ENCODE measurements at places on chromosomes 2 and 18.

DNA sequence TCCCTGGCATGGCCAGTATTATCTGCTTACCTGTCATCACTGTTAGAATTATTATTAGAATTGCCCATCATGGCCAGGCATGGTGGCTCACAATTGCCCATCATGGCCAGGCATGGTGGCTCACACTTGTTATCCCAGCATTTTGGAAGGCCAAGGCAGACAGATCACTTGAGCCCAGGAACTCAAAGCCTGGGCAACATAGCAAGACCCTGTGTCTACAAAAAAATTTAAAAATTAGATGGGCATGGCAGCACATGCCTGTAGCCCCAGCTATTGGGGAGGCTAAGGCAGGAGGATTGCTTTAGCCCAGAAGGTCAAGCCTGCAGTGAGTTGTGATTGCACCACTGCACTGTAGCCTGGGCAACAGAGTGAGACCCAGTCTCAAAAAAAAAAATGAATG lies 27.4 kb upstream of the ID2 start:
- no peak for DNase-seq

- DNase-seq = no peak
Observed at GRCh38 chr2:121196849-121197155, 88.2 kb downstream of the TFCP2L1 start.

GRCh38 chr2:132798341-132798740 lies 128.3 kb upstream of the LYPD1 start:
- no peak for DNase-seq

GRCh38 chr2:208064220-208064961 lies 39.1 kb upstream of the PLEKHM3 start:
- no peak for DNase-seq

DNA sequence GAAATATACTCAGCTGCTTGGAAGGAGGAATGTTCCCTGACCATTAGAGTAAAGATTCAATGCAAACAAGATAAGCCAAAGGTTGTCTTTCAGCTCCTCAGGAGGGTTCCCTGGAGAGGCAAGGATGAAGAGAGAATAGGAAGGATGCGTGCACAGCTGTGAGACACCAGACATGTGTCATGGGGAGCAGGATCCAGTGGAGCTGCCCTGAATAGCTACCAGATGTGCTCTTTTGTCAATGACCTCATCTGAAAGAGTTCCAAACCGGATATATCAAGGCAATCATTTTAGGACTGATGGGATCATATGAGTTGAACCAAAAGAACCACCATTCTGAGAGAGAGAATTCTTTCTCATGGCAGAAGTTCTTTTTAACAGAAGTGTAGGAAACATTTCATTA lies 490.6 kb downstream of the IRS1 start:
- no peak for DNase-seq

GRCh38 chr18:22710673-22711191 lies 222.4 kb upstream of the RBBP8 start:
- DNase-seq = no peak

DNA sequence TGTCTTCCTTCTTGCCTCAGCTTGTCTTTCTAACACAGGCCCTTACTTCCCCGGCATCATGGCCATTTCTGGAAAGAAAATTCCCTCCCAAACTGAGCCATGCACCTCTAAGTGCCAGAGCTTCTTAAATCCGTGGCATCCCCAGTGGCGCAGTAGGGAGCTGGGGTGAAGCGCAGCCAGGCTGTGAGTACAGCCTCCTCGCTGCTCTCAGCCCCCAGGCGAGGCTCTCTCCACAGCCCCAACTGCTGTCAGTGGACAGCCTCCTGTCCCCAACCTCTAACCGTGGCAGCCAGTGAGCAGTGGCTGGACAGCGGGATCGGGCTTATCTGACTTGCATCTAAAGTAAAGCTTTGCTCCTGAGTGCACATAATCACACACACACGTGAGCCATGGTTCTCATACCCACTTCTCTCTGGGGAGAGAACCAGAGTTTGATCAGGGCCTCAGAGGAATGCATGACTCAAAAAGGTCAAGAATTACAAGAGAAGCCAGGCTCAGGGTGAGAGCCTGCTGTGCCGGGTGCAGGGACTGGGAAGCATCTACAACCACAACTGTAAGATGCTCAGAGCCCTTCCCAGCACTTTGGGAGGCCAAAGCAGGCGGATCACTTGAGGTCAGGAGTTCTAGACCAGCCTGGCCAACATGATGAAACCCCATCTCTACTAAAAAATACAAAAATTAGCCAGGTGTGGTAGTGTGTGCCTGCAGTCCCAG lies 50.7 kb downstream of the SFXN5 start:
- DNase-seq = no peak

GRCh38 chr18:53984021-53984420 lies 240.4 kb downstream of the MBD2 start:
- DNase-seq = no peak

DNA sequence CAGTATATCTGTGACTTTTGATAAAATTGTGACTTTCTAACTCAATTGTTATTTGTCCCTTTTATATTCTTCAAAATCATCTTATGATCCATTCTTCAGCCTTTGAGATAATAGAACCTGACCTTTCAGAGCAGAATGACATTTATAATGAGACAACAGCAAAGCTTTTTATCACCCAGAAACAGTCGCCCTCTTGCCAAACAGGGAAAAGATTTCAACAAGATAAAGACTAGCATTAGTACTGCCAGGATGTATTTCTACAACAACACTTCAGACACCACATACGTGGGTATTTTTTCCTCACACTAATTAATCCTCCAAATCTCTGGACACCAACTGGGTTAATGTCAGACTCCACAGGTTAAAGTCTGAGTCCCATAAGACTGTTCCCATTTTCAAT lies 249.0 kb downstream of the ZNF804A start:
- DNase-seq = no peak

GRCh38 chr2:128284037-128284441 lies 34.6 kb downstream of the HS6ST1 start:
- DNase-seq = no peak
